ENCODE measurements at places on chromosomes 2 and 18. TPM values are rescaled to one million over a fixed set of nuclear protein-coding genes. Genes with fewer than 3 reads are reported as not detected.

The CKAP2L gene
- 1.1 TPM for polyA plus RNA-seq

The ORC2 gene
- polyA plus RNA-seq: 5.3 TPM

The NDUFV2 gene
- 214 TPM for polyA plus RNA-seq

The SERTAD2 gene
- 7.2 TPM for polyA plus RNA-seq

The PLCD4 gene
- polyA plus RNA-seq: 6.8 TPM

The NEB gene
- polyA plus RNA-seq: 1.0 TPM

The ITM2C gene
- 26.9 TPM for polyA plus RNA-seq

The UGT1A1 gene
- polyA plus RNA-seq: not detected

The SLC5A7 gene
- polyA plus RNA-seq: 0.18 TPM

Data from stomach (tissue), 19 donors.